ENCODE measurements at places on chromosomes 11 and 22.

DNA sequence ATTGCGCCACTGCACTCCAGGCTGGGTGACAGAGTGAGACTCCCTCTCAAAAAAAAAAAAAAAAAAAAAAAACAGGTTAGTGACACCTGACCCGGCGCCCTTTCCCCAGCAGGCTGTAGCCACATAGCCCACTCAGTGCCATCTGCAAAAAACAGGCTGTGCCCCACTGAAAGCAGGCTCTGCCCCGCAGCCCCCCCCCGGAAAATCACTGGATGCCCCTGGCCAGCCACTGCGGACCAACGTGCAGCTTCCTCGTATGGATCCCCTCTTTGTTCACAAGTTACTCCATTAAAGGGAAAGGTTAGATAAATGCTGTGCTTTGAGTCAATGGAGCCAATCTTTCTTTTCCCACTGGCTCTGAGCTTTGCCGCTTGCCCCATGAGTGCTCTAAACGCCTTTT, 660.3 kb downstream of the TBC1D22A start:
- DNase-seq: no peak

- no peak for DNase-seq
Measured at GRCh38 chr11:69055598-69056516, 7.1 kb downstream of the TPCN2 start.

DNA sequence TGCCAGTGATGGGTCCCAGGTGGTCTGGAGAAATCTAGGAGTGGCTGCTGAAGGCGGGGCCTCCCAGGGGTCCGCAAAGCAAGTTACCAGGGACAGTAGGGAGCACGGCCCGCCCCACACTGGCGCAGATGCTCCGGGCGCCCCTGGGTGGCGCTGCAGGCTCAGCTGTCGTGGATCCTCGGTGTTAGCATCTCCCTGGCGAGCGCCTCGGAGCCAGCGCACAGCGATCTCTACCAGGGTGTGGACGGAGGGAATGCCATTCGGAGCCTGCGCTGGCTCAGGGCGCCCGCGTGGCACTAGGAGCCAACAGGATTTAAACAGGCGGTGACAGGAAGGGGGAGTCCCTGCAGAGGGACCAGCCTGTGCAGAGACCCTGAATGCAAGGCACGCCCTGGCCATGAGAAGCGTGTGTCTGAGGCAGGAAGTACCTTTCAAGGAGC, 20.2 kb downstream of the FADS3 start:
- peak; percentile 88 for DNase-seq

DNA sequence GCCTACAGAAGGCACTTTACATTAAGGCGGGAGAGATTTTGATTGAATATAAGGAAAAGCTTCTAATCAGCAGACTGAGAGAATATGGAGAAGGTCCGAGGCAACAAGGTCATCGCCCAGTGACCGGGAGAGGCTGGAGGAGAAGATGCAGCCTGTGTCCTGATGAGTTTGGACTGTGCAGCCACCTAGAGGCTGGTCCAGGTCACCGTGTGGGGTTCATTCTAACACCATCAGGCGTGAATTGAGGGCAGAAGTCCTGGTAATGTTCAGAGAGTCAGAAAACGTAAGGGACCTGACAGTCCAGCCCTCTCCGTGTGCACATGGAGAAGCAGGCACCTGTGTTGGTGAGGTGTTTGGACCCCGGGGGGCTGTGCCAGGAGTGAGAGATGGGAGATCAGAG, 102.7 kb downstream of the FEZ1 start:
- DNase-seq: no peak

DNA sequence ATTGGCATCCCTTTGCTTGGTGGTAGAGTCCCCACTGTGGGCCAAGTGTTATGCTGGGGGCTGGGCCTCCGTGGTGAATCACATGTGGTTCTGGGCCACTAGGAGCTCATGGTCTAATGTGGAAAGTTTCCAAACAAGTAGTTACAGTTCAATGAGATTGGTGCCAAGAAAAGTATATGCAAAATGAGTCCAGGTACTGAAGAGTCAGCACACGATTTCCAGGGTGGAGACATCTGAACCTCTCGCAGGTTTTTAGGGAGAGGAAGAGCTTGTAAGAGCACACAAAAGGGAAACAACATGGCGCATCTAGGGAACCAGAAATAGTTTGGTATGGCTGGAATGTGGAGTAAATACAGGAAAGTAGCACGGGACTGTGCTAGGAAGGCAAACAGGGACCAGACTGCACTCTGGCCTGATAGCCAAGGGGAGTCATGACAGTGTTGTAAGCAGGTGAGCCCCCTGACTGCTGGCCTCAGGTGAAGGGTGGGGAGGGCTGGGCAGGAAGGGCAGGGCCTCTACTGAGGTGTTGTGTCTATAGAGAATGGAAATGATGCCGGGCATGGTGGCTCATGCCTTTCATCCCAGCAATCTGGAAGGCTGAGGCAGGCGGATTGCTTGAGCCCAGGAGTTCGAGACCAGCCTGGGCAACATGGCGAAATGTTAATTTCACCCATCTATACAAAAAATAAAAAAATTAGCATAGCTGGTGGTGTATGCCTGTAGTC, 12.6 kb downstream of the POLR2F start:
- DNase-seq: no peak

- DNase-seq: no peak
Measured at GRCh38 chr11:61138935-61139334, 22.3 kb downstream of the VPS37C start.

DNA sequence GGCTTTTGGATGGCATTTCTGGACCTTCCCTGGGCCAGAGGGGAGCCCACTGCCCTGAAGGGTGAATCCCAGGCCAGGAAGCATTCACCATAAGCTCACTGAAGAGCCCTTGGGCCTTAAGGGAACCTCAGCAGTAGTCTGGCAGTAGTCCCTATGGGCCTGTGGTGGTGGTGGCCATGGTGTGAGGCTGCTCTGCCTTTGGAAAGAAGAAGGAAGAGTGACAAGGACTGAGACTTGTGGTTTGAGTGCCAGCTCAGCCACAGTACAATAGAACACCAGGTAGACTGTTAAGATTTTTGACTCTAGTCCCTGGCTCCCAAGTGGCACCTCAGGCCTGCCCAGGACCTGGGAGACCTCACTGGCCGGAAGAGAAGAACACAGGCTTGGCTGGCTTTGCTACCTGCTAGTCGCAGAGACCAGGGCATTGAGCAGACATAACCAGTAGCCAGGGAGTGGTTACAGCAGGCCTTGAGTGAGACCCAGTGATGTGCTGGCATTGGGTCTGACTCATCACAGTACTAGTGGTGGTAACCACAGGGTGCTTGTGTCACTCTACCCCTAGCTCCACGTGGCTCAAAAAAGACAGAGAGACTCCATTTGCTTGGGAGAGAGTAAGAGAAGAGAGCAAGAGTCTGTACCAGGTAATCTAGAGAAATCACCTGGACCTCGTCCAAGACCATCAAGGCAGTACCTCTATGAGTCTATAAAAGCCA, 259.8 kb upstream of the BLID start:
- DNase-seq: no peak

DNA sequence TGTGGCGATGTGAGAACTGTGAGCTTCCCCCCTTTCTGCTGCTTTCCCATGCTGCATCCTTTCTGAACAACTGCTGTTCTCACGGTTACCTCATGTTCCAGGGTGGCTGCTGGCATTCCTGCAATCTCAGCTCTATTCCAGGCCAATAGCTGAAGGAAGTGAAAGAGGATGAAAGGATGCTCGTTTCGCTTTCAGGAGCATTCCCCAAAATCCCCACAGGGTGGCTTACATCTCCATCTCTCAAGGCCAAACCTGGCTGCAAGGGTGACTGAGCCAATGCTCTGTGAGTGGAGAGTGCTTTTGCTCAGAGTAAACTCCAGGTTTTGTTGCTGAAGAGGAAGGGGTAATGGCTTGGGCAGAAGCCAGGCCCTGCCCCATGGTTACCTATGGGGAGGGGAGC, 848.2 kb downstream of the BRD1 start:
- DNase-seq: no peak

GRCh38 chr11:83007909-83008580, 63.7 kb downstream of the RAB30 start:
- DNase-seq: peak; percentile 22

GRCh38 chr22:29353286-29353685, 35.1 kb downstream of the AP1B1 start:
- DNase-seq: no peak
